Activated T-cell treated with anti-CD3 and anti-CD28 coated beads, Interleukin-2, amount 50 U/mL, for 1 hour (primary cell): ENCODE measurements at places on chromosomes 5 and 9.

- DNase-seq, result no peak
Observed at GRCh38 chr5:16326137-16326536, 139.5 kb downstream of the ZNF622 start.

- DNase-seq, result no peak
Observed at GRCh38 chr5:53319315-53319714, 161.1 kb upstream of the FST start.

GRCh38 chr5:14351845-14352712 is 208.9 kb downstream of the TRIO start:
- DNase-seq, result peak; percentile 59

GRCh38 chr9:89648247-89649000 is 43.6 kb downstream of the GADD45G start:
- no peak for DNase-seq

DNA sequence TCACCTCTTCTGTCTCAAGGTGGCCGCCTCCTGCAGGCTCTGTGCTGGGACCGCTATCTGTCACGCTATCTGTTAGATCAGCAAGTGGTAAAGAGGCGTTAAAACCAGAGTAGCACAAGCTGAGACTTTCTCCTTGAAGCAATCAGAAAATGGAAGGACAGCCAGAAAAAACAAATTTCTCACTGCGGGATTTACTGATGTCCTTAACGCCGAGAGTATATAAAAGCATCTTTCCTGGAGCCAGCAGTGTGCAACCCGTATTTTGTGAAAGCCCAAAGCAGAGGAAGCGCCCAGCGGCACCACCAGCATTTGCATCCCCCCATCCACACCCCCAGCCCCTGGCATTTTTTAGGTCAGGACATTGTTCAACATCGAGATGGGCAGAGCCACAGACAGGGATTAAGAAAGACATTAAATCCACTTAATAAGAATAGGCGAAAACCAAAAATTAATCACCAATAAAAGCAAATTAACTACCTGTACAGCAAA is 48.6 kb downstream of the DUSP1 start:
- DNase-seq, result no peak

DNA sequence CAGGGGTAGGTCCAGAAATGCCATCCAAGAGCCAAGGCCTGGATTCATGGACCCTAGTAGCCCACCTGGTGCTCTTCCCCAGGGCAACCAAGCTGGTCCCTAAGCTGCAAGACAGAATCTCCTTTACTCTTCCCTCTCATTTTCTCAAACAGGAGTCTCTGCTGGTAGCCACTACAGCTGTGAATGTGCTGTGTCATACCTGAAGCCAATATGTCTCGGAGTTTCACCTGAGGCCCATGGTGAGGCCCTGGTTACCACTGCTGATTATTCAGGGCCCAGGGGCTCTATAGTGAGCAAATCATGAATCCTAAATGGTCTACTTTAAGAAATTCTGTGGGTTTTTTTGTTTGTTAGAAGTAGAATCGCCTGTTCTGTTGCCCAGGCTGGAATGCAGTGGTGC is 15.9 kb downstream of the CDK7 start:
- DNase-seq, result no peak

- no peak for DNase-seq
Observed at GRCh38 chr9:101443364-101443771, 7.8 kb upstream of the ALDOB start.

- DNase-seq, result peak; percentile 84
Observed at GRCh38 chr5:1644810-1645571, 121.2 kb upstream of the LPCAT1 start.

DNA sequence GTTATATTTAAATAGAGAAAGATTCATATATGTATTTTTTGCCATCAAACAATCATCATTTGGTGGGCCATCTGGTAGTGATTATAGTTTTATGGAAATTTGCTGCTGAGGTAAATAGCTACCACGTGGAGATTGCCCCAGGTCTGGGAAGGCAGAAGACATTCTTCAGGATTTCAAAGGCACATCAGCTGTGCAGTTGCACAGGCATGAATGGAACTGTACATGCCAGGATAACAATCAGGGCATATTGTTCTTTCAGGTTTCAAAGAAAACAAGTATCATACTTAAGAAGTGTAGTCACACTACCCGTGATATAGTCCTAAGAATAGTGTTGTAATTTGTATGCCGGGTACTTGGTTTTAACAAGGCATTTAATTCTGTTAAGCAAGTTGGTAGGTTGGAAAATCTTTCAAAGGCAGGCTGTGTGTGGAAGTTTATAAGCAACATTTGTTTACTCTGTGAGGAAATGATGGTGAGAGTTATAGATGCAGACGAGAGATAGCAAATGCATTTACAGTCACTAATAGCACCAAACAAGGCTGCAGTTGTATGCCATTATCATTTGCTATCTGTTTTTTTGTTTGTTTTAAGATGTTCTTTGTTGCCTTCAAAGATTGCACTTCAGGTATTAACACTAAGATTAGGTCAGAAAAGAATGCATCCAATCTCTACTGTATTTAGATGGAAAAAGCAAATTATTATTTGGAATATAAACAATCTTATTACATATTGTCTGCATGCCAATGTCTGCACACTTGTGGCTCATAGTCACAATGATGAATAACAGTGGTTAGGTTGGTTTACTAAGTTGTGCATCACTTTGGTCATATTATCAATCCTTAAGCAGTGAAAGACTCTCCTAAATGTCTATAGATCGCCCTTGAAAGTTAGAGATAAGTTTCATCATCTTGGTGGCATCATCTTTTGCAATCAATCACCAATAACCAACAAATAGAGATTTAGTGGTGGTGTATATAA is 55.3 kb downstream of the RPS23 start:
- no peak for DNase-seq

DNA sequence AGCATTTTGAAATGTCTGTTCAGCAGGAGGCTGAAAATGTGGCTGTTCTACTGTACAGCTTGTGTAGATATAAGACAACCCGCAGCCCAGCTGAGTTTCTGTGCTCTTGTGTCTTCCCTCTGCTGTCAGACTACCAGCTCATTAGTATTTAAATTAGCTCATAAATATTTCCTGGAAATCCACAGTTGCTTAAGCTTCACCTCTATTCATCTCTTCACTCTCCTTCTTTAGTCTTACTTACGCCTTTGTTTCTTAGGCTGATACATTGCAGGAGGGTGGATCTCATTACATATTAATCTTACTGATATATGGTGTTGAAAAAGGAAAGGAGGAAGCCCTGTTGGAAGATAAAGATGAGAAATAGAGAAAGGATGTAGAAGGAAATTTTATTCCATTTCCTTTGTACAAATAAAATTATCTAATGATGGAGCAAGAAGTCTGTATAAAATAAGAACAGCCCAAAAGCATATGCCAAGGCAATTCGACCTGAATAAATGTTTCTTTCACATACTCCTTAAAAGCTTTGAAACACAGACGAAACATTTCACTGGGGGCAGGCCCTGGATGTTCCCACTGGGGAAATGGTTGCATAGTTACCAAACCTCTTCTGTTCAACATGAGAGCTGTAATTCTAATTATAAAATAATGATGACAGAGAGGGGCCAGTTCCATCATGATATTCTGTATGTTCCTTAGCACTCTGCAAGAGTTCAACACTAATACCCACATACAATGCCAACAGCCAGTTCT is 111.8 kb upstream of the APC start:
- DNase-seq, result no peak

GRCh38 chr9:38026840-38027527 is 42.0 kb downstream of the SHB start:
- DNase-seq, result no peak

GRCh38 chr9:69895185-69895584 is 74.6 kb downstream of the CFAP95 start:
- no peak for DNase-seq

DNA sequence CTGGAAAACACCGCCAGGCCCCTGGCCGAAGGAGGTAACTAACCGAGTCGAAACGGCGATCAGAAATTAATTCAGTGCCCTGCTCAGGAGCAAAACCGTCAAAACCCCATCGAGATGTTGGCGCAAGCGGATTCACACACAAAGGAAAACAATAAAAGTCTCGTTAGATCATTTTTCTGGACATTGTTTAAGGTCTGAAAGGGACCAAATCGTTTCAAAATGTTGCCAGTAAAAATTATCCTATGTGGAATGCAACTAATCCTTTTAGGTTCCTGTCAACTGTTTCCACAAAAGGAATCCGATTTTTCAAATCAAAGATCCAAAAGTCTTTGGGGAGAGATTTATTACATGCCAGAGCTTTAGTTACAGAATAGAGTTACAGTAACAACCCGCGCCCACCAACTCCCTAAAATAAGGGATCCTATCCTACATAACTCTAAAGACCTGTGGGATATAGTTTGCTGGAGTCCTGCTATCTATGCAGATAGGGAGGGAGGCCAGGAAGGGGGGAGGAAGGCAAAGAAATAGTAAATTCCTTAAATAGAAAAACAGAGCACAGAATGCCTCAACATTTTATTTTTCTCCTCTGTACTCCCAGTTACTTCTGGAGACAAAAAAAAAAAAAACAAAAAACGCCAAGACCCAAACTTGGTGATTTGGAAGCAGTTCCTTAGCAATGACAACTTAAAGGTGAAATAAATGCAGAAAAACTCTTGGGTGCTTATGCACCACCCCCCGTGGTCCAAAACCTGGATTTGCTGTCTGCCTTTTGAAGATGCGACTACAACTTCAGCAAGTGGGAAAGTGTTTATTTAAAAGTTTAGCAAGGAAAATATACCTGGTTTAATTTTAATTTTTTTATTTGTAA is 10.6 kb downstream of the FOXD1 start:
- no peak for DNase-seq

- DNase-seq, result no peak
Observed at GRCh38 chr9:98860871-98861293, 53.4 kb downstream of the GALNT12 start.

DNA sequence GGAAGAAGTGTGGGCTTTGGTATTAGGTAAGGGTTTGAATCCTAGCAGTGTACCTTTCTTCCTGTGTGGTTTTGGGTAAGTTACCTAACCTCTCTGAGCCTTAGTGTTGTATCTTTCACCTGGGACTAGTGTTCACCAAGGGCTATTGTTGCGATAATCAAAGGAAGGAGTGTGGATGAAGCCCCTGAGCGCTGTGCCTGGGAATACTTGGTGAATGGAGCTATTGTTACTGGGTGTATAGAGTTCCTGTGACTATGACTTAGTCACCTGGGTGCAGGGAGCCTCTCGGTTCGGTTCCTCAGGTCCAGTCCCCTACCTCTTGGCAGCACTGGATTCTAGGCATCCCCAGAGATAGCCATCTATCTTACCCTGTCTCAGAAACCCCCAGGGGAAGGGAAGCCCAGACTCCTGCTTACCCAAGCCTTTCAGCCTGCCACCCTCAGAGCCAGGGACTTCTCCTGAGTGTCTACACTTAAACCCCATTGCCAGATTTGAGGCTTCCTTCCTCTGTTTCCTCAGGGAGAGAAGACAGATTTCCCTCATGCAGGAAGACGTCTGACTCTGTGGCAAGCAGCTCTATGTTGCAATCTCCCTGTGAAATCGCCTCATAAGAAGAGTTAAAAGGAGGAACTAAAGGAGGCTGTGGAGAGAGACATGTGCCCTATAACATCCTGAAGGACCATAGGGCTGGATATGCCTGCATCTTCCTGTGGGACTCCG is 181.0 kb upstream of the PITX1 start:
- DNase-seq, result no peak

- no peak for DNase-seq
Observed at GRCh38 chr5:142839711-142840346, 69.7 kb downstream of the ARHGAP26 start.

DNA sequence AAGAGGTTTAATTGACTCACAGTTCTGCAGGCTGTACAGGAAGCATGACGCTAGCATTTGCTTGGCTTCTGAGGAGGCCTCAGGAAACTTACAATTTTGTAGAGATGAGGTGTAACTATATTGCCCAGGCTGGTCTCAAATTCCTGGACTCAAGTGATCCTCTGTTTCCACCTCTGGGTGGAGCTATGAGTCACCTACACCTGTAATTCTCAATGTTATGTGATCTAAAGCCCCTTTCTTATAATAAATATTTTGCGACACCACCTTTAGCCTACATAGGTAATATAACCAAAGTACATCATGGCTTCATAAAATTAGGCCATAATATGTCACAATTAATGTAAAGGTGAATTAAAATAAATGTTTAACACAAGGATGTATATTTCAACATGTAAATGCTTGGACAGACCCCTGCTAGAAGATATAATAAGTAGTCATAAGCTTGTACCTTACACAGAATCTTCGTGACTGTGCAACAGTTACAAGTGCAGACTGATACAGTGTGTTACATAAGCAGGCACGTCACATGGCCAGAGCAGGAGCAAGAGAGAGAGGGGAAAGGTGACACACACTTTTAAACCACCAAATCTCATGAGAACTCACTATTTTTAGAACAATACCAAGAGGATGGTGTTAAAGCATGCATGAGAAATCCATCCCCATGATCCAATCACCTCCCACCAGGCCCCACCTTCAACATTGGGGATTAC is 29.8 kb upstream of the SPINK4 start:
- no peak for DNase-seq
